ENCODE measurements at places on chromosomes 11 and 22.

DNA sequence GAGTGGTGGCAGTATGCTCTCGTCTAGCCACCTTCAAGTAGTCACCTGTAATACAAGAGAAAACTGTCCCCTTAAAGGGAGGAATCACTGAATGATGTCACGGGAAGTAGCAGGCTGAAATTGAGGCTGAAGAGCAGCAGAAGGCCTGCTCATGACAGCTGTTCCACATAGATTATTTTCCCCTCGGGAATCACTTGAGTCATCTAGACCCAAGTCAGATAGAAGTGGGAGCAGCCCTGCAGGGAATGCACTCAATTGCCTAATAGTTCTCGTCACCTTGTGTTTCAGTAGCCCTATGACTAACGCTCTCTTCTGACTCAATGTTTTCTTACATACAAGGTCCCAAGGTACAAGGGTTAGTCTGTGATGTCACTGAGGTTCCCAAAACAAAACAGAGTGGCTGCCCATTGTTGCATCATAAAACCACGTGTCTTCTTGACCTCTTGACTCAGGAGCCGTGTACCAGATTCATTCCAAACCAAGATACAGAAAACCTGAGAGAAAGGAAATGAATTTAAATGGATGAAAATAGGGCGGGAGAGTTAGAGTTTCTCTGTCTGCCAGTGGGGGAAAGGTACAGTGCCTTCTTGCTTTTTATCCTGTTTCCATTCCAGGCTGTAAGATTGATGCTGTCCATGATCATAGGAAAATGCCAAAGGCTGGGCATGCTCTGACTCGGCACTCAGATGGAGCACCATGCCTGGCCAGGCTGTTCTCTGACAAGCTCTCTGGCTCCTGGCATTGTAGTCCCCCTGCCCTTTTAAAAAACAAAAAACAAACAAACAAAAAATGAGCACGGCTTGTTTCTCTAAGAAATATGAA is 21.6 kb upstream of the C11orf96 start:
- DNase-seq: peak; percentile 46

GRCh38 chr11:8223513-8223900 is 40.2 kb downstream of the LMO1 start:
- DNase-seq: no peak

DNA sequence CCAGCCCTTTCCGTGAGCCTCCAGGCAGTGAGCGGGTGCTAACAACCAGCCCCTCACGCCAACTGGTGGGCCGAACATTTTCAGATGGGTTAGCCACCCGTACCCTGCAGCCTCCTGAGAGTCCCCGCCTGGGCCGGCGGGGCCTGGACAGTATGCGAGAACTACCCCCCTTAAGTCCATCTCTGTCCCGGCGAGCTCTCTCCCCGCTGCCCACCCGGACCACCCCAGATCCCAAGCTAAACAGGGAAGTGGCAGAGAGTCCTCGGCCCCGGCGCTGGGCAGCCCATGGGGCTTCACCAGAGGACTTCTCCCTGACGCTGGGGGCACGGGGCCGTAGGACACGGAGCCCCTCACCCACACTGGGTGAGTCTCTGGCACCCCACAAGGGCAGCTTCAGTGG is 20.6 kb downstream of the PHLDB1 start:
- no peak for DNase-seq

GRCh38 chr22:22558972-22559603 is at the start of gene PRAME:
Gene PRAME, minus strand, starts transcription at chr22:22559265. Its CDS starts 2,433 bp downstream, at chr22:22556832.
- no peak for DNase-seq

GRCh38 chr11:76658231-76658630 is 12.3 kb downstream of the LRRC32 start:
- DNase-seq: no peak

GRCh38 chr11:119147604-119148333 is 1.1 kb upstream of the ABCG4 start:
- no peak for DNase-seq

DNA sequence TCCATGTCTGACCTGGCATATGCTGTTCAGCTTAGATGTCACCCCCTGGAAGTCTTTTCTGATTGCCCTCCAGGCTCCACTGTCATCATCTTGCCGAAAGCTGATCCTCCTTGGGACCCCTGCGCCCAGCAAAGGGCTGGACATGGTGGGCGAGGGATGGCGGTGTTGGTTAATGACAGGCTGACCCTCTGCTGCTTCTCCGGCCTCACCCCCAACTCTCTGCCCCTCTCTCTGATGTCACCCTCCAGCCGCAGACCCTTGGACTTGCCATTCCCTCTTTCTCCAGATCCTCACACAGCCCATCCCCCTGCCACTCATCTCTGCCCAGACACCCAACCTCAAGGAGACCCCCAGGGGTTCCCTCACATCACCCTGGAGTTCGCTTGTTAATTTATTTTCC is 2.3 kb downstream of the EHBP1L1 start:
- DNase-seq: no peak

- DNase-seq: no peak
These were observed 826.3 kb downstream of the DLG2 start for GRCh38 chr11:84800755-84801346.

DNA sequence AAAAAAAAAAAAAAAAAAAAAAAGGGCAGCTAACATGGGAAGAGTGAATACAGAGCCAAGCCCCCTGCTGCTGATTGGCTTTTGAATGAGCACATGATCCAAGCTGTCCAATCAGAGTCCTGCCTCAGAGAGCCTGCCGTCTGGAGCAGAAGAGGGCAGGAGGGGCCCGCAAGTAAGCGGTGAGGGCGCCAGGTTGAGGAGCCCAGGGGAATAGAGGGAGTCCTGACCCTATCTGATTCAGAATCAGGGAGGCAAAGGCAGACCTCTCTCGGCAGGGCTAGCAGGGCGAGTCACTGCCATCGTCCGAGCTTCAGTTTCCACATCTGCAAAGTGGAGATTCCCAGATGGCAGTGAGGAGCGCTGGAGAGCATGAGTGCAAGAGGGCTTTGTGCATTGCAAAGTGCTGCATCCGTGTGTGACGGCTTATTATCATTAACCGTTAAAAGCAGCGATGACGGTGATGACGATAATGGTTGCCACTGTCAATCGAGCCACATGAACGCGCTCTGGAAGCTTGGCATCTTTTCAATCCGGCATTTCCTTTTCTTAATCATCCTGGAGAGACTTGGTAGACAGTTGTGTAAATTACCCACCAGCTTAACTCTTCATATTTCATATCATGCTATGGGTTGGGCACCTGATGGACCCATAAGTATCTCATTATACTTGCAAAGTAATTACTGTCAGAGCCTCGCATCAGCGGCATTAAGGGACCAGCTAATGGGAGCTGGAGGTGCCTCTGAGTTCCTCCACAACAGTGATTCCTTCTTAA is 68.6 kb upstream of the ATXN10 start:
- DNase-seq: no peak

- no peak for DNase-seq
These were observed 540 bp downstream of the MEN1 start for GRCh38 chr11:64809781-64810241.

DNA sequence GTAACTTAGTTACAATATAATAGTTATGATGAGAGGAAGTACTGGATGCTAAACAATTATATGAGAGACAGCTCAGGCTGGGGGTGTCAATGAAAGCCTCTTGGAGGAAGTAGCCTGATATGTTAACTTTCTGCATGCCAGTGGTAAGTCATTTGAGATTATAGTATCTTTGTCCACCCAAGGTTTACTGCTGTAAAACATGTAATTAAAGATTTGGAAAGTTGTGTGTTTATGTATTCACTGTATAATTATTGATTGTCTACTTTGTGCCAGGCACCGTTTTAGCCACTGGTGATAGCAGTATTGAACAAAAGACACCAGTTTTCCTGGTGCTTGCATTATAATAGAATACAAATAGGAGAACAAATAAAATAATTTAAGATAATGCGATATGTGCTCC is 624 bp upstream of the DNAJB7 start:
- no peak for DNase-seq

DNA sequence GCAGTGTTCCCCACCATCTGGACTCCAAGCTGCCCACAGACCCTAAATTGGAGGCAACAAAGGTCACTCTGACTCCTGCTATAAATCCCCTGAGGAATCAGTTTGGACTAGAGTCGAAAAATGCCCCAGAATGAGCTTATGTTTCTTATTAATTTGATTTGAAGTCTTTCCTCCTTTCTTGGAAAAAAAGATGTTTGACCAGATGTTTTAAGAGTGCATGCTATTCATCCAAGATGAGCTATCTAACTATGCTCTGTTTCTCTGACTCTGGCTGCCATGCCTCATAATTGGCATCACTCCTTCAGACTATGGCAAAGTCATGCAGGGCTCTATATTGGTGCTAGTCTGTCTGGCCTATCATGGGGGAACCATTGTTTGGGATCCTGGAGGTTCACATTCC is 174.0 kb downstream of the SPON1 start:
- DNase-seq: no peak

DNA sequence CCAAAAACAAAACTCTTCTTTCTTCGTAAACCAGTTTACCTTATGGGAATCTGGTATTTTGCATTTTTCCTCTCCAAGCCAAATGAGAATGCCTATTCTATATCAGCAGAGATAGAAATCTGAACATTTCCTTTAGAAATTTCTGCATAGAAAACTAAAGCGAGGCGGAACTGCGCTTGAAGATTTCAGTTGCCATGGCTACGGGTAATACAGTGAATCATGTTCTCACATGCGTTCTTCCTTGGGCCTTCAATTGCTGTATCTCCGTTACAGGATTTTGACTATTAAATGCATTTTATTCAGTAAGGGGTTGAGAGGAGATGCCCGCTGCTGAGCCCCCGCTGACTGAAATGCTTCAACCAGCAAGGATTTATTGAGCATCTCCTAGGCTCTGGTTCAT is 108.2 kb upstream of the CRYBB3 start:
- DNase-seq: no peak

- no peak for DNase-seq
These were observed 3.1 kb upstream of the MN1 start for GRCh38 chr22:27804470-27805297.

GRCh38 chr11:22407267-22407666 is 69.1 kb downstream of the SLC17A6 start:
- no peak for DNase-seq

DNA sequence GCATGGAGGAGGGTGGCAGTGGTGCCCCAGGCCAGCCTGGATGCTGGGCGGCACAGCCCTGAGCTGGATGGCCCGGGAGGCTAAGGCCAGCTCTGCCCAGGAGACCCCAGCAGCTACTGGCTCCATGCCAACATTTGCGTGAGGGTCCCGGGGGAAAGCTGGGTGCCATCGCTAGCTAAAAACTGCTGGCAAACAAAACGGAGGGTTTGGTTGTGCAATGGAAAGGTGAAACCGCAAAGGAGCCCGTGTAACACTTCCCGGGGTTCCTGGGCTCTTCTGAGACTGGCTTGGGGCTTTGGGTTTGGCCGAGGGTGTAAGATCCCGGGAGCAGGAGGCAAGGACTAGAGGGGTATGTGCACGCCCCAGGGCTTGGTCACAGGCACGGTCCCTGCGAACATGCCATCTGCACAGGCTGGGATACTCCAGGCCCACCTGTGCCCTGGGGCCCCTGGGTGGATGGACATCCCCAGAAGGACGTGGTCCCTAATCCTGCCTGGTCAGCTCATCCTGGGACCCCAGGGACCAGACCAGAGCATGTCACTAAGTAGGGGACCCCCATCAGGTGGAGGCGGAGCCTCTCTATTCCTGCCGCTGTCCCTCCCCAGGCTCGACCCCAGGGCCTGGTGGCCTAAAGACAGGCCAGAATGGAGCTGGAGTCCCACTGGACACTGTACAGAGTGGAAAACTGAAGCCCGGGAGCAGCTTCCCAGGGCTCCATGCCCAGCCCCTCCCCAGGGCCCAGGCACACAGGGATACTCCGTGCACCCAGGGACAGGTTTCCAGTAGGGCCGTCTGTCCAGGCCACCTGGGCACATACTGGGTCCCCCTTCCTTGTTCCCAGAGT is 44.6 kb downstream of the IGF2 start:
- DNase-seq: no peak

GRCh38 chr11:76841923-76842452 is 18.7 kb upstream of the ACER3 start:
- DNase-seq: no peak

DNA sequence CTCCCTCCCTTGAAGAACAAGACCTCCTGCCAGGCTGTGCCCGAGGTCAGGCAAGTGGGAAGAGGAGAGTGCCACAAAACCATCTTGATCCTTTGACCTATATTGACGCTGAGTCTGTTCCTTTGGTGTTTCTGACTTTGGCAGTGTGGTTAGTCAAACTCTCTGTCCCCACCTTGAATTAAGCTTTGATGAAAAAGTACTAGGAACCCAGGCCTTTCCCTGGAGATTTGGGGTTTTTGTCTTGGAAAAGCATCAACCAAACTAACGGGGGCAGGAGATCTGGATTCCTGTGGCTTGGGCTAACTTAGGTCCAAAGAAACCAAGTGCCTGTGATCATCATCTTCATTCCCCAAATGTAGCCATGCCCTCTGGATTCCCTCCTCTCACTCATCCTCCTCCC is 40.4 kb downstream of the ARFGAP2 start:
- no peak for DNase-seq

- DNase-seq: no peak
These were observed 6.5 kb downstream of the PTDSS2 start for GRCh38 chr11:456533-456932.

DNA sequence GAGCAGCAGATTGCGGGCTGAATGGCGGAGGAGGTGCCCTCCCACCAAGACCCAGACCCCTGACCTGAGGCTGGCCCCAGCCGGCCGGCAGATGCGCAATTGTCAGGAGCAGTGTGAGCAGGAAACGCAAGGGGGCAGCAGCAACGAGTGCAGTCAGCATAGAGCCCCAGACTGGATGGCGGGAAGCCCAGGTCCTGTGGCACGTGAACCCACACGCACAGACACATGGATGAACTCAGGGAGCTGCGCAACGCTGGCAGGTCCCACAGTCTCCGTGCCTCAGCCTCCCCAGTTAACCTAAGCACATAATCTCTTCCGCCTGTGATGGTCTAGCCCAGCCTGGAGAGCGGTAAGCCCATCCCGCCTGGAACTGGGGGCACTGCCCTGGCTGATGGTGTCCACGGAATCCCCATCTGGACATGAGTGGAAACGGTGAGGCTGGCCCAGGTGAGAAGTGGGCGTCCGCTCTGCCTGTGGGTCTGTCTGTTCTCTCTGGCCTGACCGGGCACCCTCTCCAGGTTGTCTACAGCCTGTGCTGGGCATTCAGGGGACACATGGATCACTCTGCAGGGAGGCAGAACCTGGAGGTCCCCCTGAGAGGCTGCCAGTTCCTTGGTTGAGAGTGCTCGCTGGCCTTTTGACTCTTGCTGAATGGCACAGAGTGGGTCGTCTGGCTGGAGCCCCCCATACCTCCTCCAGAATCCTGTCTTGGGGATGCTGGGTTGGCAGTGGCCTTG is 626 bp upstream of the TBX10 start:
- peak; percentile 83 for DNase-seq

DNA sequence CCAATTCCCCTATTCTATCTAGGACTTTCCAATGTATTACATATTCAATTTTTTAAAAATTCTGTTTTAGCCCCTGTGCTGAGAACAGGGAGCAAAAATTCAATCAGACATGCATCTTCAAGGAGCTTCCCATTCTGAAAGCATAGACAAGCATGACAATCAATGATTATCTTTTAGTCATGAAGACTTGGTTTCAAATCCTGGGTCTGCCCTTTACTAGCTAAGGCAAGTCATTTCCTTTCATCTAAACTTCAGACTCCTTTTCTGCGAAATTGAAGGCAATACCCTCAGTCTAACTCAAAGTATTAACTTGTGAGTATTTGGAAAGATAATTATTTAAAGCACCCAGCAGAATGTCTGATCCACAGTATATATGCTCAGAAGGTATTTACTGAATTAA is 24.1 kb downstream of the PAK1 start:
- no peak for DNase-seq
